ENCODE measurements at places on chromosomes 12 and 14.

- no peak for DNase-seq
These were observed 88.4 kb upstream of the DYNC1H1 start for GRCh38 chr14:101875727-101876554.

DNA sequence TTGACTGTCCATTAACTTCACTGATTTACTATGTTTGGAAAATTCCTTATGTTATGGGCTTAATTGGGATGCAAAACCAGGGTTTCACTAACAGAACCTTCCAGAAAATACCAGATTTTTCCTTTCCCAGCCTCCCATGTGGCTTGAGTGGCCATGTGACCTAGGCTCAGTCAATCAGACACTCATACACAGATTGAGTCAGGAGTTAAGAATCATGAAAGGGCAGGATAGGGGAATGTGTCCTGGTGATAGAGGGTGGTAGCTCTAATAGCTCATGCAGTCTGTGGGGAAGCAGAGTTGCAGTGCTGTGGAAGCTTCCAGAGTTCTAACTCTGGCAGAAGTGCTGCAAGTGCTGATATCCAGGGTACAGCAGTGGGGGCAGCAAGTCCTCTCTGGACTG is 134.1 kb upstream of the IFNG-AS1 start:
- no peak for DNase-seq

DNA sequence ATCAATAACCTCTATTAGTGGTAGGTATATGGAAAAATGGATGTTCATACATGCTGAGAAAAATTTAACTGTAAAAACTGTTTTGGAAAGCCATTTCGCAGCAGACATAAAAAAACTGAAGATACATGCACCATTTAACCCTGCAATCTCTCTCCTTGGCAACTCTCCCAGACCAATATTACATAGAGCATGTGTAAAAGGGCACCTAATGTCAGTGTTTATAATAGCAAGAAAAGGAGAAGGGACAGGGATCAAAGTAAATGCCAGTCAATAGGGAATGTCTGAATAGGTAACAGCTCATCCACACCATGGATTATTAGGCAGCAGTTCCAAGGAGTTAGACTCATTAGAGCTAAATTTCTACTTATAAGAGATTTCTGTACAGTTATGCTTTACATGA is 77.2 kb downstream of the BTG1 start:
- no peak for DNase-seq

DNA sequence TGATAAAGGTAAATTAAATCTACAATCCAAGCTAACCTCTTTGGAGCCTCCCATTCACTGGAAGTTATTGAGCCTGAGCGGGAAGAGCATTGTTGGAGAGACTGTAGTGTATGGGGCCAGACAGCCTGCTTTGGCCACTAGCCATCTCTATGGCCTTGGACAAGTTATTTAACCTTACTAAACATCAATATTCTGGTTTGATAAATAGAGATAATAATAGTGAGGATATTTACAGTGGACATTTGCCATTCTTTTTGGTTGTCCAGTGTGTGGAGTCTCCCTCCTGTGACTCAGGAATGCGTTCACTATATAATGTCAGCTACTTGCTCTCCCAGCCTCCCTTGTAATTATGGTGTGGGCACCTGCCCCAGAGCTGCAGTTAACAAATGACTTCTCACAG is 216.1 kb downstream of the SLC38A4 start:
- no peak for DNase-seq

DNA sequence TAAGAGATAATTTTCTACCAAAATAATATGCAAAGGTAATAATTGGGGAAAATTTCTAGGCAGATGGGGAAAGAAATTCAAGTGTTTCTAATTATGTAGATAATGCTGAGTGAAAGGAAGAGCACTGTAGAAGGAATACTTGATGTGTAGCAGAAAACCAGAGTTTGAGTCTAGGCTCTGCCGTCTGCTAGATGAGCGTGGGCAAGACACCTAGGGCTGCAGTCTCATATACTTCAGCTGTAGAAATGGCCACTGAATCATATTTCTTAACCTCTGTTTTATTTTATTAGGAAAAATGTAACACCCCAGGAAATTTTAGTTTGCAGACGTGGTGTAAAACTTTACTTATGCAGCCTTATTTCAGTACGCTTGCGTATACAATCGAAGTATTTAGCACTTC is 59.8 kb upstream of the SLC38A2 start:
- no peak for DNase-seq

DNA sequence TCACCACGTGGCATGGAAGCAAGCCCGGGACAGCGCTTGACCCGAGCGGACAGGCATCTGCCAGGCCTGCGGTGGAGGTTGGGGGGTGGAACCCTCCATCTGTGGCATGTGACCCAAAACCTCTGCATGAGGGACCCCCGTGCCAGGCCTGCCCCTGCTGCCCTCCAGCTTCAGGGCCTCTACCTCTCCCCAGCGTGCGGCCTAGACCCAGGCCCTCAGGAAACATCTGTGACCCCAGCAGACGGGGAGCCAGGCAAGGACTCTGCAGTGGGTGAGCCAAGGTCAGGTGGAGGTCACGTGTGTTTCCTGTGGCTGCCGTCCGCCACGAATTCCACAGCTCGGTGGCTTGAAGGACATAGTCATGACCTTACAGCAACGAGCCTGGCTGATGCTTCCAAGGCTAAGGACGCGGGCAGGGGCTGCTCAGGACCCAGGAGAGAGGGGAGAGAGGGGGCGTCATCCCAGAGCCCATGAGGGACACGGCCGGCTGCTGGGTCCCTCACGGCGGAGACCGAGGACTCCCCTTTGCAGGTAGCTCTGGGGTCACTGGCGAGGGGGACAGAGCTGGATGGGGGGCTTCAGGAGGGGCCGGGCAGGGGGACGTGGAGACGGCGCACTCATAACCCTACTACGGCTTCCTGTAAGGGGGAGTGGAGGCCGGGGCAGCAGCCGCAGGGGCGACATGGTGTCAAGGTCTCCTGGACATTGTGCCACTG is 91.5 kb downstream of the GALNT9 start:
- no peak for DNase-seq

GRCh38 chr14:56650979-56651378 is 71.4 kb downstream of the TMEM260 start:
- no peak for DNase-seq

DNA sequence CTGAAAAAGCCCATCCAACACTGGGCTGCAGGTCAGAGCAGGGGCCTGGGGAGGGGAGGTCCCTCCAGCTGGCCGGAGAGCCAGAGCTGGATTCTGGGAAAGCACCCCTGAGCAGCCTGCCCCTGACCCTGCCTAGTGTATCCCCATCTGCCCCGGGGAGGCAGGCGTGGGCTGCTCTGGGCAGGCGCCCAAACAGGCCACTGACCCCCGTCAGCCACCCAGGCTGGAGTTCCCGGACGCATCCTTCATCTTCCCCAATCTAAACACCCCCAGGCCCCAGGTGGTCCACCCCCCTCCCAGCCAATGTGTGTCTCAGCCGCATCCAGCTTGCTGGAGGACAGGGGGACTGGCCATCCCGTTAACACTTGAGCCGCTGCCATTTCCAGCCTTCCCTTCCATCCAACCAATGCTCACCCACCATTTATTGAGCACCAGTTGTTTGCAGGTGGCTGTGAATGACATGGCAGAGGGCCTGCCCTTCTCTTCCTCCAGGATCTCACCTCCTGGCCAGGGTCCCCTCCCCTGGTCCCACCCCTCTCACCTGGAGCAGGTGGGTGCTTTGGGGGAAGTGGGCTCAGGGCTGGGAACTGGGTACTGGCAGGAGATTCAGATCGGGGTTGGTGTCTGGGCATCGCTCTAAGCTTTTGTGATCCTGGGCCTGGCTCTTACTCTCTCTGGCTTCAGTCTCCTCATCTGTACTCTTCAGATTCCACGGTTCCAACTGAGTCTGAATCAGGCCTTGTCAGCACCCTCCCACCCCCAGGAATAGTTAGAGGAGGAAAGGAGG is 743 bp upstream of the DTX1 start:
- no peak for DNase-seq

DNA sequence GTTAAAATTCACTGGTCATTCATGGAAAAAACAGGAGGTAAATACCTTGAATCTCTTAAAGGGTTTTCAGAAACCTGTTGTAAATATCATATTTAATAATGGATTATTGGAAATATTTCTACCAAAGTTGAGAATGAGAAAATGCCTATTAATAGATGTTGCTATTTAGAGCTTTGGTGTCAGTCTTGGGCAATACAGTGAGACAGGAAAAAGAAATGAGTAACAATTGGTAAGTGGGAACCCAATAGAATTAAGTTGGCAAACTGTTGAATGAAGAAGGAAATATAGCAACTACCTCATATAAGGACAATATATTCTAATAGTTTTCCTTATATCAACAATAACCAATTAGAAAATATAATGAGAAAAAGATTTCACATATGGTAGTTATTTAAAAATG is 78.0 kb downstream of the ATF7IP start:
- no peak for DNase-seq

- no peak for DNase-seq
These were observed 209.0 kb upstream of the FBXO33 start for GRCh38 chr14:39641224-39641623.

DNA sequence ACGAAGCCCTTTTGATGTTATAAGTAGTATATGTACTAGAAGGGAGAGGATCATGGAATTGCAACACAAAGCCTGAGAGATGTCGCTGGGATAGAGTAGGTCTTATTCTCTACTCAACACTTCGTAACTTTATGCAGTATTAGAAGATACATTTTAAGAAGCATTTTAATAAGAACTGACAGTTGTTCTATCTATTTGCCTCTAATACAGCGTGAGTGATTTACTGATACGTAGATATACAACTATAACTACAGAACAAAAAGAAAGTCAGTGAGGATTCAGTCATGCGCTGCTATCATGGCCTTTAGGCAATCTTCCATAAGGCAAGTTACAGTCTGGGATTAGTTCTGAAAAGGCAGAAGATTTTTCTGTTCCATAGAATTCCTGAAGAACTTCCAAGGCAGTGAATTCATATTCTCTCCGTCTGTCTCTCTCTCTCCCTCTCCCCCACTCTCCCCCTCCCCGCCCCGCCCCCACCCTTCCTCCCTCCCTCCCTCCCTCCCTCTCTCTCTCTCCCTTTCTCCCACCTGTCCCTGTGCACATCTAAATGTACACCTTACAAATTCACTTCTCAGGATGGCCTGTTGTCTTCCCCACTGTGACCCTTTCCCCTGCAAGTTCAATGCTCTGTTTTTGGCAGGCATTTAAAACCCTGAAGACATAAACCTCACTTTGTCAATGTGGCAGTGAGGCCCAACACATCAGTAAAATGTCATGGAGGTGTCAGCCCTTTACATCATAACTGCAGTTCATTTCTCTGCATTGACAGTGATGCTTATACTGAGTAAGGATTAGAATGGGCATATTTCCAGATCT is 470.6 kb downstream of the EGLN3 start:
- DNase-seq, result no peak

- DNase-seq, result no peak
These were observed 769.4 kb downstream of the MED13L start for GRCh38 chr12:115507951-115508722.

GRCh38 chr14:70713511-70713916 is 71.8 kb downstream of the TTC9 start:
- no peak for DNase-seq

- DNase-seq, result no peak
These were observed 205.2 kb downstream of the SLC41A2 start for GRCh38 chr12:104752881-104753280.

DNA sequence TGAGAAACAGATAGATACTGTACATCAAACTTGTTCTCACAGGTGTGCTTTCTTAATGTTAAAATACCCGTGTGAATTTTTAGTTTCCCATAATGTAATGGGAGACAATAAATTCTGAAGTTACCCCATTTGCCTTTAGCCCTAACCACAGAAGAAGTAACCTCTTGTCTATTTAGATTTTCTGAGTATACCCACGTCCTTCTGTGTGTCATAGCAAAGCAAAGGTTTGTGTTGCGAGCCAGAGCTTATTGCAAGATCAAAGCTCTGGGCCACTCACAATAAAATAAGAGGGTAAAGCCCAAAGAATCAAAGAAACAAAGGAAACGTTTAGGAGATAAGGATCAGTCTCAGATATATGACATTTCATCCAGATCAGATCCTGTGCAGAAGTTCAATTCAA is 73.9 kb downstream of the BMP4 start:
- no peak for DNase-seq

- DNase-seq, result no peak
These were observed 74.9 kb downstream of the ALG10 start for GRCh38 chr12:34097213-34097612.

GRCh38 chr14:31243860-31244259 is 36.3 kb upstream of the HECTD1 start:
- no peak for DNase-seq
